ENCODE measurements at places on chromosomes 2 and 18.
A peak's percentile ranks its signal among the peaks of the same experiment; 100 is the strongest.

GRCh38 chr2:1546023-1546591 lies 132.8 kb downstream of the TPO start:
- no peak for DNase-seq

DNA sequence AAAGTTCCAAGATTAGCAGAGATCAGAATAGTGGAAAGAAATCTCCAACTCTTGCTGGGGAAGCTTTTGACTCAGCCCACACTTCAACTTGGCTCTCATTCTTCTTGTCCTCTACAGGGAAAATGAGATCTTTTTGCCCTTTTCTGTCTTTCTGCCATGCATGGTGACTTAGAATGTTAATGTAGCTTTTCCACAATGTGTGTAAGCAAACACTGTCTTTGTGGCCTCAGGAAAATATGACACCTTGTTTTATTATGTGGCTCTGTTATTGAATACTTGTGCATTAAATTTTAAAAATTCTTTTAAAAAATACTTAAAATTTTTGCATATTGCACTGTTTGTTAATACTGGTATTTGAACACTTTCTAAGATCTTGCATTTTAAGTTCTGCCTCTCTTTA lies 65.4 kb upstream of the WDR75 start:
- DNase-seq: no peak

DNA sequence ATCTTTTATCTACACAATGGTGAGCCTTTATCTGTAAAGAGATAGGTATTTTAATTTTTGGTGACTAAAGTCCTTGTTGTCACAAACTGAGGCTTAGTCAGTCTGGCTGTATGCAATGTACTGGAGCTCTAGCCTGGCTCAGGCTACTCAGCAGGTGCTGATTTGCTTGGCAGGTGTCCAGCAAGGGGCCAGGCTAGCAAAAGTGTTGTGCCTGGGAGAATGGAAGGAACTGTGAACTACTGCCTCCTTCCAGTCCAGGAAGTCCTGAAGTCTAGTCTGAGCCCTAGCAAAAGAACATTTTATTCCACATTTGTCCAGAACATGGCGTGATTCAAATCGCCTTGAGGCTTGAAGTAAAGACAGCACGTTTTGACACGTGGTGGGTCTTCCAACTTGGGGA lies 260.5 kb downstream of the CCDC85A start:
- DNase-seq: no peak

DNA sequence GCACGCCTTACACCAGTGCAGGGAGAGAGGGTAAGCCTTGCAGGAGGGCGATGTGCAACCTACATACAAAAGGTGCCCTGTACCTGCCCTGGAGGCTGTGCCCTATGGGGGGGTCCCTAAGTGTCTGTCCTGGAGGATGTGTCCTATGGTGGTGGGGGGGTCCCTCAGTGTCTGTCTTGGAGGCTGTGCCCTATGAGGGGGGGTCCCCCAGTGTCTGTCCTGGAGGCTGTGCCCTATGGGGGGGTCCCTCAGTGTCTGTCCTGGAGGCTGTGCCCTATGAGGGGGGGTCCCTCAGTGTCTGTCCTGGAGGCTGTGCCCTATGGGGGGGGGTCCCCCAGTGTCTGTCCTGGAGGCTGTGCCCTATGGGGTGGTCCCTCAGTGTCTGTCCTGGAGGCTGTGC lies 216.6 kb downstream of the HDAC4 start:
- no peak for DNase-seq

DNA sequence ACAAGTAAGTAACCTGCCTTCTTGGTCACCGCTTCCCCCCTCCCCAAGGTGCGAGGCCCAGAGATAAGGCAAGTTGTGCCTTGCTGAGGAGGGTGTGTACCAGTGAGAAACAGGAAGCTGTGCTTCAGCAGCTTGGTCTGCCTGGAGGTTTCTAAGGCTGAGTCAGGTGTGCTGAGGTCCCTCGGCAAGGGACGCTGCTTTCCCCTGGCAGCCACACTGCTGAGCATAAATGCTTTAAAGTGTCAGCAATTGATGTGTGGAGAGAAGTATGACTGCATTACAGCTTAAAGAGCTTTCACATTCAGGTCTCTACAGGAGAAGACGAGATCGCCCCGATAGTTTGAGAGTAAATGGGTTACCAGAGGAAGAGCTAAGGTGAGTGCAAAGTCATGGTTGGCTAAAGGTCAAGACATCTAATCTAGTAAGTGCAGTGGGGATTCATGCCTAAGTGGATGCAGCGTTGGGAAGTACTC lies 86.9 kb downstream of the LIMS1 start:
- DNase-seq: peak; percentile 43

DNA sequence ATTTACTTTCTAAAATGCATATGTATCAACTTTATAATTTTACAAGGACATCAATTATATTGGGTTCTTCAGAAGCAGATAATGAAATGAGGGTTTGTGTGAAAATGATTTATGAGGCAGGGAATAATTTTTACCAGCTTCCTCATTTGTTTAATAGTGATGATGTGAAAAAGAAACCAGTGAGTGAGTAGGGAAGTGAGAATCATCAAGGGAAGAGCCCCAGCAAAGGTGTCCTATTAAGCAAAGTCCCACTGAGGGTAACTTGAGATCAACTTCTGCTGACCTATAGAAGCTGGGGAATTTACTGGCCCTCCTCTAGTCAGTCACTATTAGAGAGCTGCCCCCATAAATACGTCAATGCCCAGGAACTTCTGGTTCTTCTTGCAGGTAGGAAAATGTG lies 266.8 kb upstream of the LYPD1 start:
- DNase-seq: no peak

- no peak for DNase-seq
These were observed 1.4 kb downstream of the DES start for GRCh38 chr2:219419331-219420197.

DNA sequence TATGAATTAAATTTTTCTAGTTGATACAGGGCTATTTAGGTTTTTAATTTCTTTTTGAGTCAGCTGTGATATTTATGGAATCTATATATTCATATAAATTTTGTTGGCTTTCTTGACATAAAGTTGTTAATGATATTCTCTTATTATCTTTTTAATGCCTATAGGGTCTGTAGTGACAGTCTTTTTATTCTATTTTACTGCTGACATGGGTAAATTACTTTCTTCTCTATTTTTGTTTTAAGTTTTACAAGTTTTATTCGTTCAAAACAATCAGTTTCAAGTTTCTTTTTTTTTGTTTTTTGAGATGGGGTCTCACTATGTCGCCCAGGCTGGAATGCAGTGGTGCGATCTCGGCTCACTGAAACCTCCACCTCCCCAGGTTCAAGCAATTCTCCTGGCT lies 226.3 kb downstream of the ZRANB3 start:
- no peak for DNase-seq

- DNase-seq: no peak
These were observed 6.3 kb upstream of the RMDN2 start for GRCh38 chr2:37918742-37919186.

- DNase-seq: no peak
These were observed 256.9 kb downstream of the SUCLG1 start for GRCh38 chr2:84202166-84202565.

GRCh38 chr18:48326901-48327675 lies 82.1 kb downstream of the ZBTB7C start:
- DNase-seq: no peak

DNA sequence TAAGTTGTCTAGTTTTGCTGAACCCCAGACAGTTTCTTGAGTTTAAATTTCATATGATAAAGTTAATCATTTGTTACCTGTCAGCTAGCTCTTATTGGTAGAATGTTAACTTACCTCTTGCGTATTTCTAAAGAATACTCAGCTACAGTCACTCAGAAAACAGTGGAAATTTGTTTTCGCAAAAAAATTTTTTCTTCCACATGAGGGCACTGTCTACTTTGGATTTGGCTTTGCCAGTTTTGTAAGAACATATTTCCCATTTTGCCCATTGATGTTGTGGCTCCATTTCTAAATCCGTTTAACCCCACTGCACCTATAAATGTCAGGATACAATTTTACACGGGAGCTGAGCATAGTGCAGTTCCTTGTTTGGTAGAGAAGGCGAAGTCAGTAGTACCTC lies 19.1 kb upstream of the GCFC2 start:
- no peak for DNase-seq

DNA sequence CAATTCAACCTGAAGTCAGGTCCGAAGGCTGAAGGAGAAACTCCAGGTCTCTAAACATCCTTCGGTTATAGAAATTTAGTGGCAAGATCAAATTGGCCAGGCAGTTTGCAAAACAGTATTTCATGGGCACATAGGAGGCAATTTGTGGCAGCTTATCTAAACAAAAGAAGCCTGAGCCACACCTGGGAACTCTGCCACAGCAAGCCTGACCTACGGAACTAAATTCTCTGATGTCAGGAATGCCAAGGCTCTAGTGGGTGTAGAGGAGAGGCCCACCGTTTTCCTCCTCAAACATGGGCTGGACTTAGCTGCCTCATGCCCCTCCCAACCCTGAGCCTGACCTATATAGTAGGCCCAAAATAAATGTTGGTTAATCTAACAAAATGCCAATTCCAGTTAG lies 16.0 kb downstream of the SATB2 start:
- DNase-seq: no peak

GRCh38 chr18:59049721-59050660 lies 89.7 kb upstream of the SEC11C start:
- DNase-seq: no peak

GRCh38 chr2:234570476-234570875 lies 73.6 kb upstream of the ARL4C start:
- no peak for DNase-seq

DNA sequence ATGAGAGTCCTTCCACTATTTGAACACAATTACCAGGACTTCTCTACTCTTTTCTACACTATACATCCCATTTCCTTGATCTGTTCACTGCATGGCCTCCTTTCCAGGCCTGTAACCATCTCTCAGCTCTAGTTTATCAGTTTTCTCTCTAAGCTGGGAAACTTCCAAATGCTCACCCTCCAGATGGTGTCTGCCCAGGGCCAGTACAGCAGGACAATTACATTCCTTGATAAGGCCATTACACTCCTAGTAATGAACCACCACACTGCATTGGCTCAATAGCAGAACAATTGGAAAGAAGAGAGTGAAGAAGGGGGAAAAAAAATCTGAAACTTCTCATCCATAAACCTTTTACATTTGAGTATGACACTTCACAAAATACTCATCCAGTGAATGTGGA lies 359.1 kb downstream of the ALK start:
- DNase-seq: no peak

DNA sequence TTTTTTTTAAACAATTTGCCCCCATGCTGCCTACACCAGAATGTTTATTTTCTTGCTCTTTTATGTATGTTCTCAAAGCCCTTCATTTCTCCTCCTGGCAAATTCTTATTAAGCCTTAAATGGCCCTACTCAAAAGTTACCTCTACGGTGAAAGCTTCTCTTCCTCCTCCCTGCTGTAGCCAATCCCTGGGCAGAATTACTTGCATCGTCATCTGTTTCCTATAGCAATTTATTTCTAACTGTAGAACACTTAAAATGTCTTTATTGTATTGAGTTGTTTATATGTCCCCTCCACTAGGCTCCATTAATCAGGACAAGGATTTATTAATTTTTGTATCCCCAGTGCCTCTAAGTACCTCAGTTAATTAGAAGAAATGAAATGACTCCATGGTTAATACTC lies 2.5 kb upstream of the RAD51AP2 start:
- no peak for DNase-seq

GRCh38 chr2:145325485-145325884 lies 805.6 kb upstream of the ZEB2 start:
- DNase-seq: no peak

- DNase-seq: no peak
These were observed 35.3 kb upstream of the ZDBF2 start for GRCh38 chr2:206239157-206239556.

- DNase-seq: no peak
These were observed 68.5 kb downstream of the ABI2 start for GRCh38 chr2:203396667-203397066.

DNA sequence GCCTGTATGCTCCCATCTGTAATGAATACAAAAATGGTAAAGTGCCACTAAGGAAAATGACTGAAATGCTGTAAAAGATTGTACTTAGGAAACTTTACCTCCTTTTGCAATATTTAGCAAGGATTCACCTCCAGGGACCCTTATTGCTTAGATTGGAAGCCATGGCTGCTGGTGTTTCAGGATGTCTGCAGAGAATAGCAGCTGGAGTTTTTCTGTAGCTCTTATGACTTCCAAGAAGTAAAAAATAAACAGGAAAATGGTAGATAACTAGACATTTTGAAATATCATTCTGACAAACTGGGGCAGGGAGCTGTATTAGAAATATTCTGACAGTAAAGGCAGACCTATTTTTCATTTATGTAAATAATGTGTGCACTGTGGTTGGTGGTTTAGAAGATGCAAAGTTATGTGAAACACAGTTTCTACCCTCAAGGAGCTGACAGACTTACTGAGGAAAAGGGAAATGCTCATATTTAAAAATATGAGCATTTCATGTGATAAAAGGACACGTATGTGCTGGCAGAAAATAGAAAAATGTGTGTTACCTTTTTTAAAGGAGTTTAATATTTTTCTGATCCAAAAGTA lies 224.9 kb upstream of the BOD1L2 start:
- DNase-seq: no peak

GRCh38 chr2:48249631-48250473 lies 280.1 kb upstream of the STON1 start:
- no peak for DNase-seq

- DNase-seq: no peak
These were observed 67.0 kb downstream of the PSMG2 start for GRCh38 chr18:12769644-12770440.

GRCh38 chr2:237196866-237197618 lies 111.4 kb downstream of the COPS8 start:
- DNase-seq: no peak

GRCh38 chr2:10393640-10393982 lies 54.5 kb downstream of the ODC1 start:
- no peak for DNase-seq

- DNase-seq: no peak
These were observed 513.8 kb upstream of the POU3F3 start for GRCh38 chr2:104340162-104340561.

DNA sequence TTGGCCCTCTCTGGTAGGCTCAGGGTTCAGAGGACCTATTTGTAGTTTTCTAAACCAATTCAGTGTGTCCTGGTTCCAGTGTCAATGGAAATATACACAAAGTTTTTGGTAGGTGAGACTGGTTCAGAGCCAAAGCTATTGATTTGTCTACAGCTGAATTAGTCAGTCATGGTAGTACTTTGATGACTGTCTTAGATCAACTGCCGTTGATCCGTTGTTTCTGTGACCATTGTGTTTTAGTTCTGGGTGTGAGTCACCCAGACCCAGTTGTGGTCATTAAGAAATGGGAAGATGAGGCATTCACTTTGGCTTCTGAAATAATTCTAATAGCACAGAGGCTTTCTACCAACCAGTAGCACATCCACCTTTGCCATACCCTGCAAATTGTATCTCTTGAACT lies 16.0 kb upstream of the RPE start:
- no peak for DNase-seq

- no peak for DNase-seq
These were observed 106.1 kb downstream of the ICA1L start for GRCh38 chr2:202765436-202765835.
